ENCODE measurements at places on chromosomes 7 and 10.

DNA sequence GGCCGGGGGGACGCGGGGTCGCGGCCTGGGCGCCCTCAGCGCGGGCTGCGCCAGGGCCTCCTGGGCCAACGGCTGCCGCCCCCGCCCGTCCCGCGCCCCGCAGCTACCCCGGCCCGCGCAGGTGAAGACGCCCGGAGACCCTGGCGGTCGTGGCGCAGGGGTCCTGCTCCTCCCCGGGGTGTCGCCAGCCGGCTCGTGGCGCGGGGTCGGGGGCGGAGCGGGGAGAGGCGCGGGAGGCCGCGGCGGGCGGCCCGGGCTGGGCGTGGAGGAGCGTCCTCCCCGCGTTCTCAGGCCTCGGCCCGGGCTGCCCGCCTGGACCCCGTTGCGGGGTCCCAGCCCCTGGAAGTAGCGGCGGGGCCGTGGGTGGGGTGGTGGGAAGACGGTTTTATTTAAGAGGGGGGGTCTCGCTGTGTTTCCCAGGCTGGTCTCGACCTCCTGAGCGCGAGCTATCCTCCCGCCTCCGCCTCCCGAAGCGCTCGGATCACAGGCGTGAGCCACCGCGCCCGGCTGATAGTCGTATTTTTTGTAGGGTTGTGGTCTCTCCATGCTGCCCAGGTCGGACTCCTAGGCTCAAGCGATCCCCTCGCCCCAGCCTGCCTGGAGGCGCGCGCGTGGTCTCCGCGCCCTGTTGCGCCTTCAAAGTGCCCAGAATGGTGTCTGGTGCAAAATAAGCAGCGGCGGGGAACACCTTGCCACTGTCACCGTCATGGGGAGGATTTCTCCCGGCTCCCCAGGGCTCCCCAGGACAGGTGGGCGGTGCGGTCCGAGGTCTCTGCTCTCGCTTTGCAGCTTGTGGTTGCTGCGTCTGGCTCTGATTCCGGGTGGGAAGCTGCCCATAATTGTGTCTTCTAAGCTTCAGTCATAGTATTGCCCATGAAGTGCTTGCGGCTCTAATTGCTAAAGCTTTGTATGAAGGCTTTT is 15.3 kb upstream of the SUN1 start:
- no peak for DNase-seq

GRCh38 chr10:78664929-78665553 is 403.7 kb upstream of the ZMIZ1 start:
- DNase-seq: no peak

- no peak for DNase-seq
Measured at GRCh38 chr7:105521027-105521716, 899 bp downstream of the PUS7 start.

GRCh38 chr10:74991435-74991834 is 120.0 kb upstream of the SAMD8 start:
- no peak for DNase-seq

- DNase-seq: no peak
Measured at GRCh38 chr7:157484411-157485081, 147.7 kb downstream of the DNAJB6 start.

- no peak for DNase-seq
Measured at GRCh38 chr10:89915021-89915420, 213.6 kb downstream of the KIF20B start.

- DNase-seq: no peak
Measured at GRCh38 chr10:72525277-72525676, 100.6 kb downstream of the MICU1 start.

DNA sequence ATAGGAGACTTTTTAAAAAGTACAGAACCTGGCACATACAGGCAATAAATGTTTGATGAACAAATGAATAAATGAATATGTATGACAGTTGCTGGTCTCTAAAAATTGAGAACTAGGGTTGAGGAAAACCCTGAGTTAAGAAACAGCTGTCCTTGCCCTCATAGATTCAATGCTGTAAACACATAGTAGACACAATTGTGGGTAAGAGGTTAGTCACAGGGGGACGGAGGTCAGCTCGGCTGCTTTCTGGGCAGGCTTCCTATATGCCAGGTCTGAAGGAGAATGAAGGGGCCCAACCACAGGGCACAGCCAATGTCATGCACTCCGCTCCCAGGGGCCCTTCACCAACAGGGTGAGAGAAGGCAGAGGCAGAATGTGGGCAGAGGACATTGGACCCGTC is 143.3 kb upstream of the RSU1 start:
- DNase-seq: no peak

GRCh38 chr10:93406364-93407145 is 75.6 kb downstream of the MYOF start:
- DNase-seq: no peak

DNA sequence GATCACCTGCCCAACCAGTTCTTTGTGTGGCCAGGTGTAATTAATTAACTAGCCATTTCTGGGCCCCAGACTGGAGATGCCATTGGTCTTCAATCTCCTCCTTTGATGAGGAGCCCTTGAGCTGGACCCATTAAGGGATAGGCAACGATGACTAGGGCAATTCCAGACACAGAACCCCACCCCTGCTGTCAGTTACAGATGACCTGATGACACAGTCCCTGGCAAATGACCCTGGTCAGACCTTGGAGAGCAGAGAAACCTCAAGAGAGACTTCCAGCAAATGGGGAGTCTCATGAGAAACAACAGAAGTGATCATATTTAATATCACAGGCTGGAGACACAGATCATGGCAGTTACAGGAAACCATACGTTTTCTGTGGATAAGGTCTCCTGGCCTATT is 101.8 kb upstream of the TCF7L2 start:
- no peak for DNase-seq

GRCh38 chr7:88465600-88465999 is 158.9 kb upstream of the STEAP4 start:
- no peak for DNase-seq

GRCh38 chr10:98424295-98425254 is 9.6 kb upstream of the PYROXD2 start:
- DNase-seq: no peak

DNA sequence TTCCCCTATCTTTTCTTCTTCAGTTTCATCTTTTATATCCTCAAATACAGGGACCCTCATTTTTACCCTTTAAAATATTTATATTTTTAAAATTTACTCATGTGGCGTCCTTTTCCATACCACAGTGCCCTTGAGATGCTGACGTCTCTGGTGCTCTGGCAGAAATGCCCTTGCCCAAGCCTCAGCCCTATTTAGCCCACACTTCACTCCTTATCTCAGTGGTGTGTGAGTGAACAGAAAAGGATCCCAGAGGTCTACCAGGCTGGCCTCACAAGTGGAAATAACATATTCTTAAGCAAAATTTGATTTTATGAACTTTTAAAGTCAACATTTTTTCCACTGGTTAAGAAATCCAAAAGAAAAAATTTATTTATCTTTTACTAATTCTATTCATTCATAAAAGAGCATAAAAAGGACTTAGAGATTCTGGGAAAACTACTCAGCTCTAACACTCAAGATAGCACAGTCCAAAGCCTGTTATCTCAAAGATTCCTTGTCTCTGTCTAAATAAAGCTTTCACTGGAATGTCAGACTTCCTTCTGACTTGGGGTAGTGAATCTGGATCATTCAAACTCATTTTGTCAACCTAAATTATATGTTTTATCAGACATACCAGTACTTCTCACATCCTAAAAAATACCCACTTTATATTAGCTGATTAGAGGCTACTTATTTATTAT is at the start of gene NEBL:
NEBL (minus strand) TSS at position 166 of the 680 bp plus-strand sequence; CDS start at position 60, 106 bp downstream.
- DNase-seq: no peak

GRCh38 chr10:110852947-110853346 is 18.8 kb upstream of the PDCD4 start:
- no peak for DNase-seq

DNA sequence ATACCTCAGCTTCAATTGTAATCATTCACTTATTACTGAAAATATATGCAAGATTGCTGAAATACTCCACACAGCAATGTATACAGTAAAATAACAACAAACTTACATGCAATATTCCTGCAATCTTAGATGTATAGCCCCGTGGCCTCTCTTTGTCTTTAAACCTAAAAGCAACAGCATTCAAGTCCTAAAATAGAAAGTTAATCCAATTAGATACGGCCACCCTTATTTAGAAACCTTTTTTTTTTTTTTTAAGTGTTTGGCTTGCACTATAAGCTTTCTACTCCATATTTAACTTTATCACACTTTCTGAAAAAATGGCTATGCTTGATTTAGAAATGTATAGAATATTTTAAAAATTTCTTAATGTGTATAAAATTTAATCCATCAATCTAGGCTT is 67.6 kb downstream of the IDE start:
- no peak for DNase-seq

- DNase-seq: no peak
Measured at GRCh38 chr10:92755725-92756124, 66.0 kb downstream of the HHEX start.

DNA sequence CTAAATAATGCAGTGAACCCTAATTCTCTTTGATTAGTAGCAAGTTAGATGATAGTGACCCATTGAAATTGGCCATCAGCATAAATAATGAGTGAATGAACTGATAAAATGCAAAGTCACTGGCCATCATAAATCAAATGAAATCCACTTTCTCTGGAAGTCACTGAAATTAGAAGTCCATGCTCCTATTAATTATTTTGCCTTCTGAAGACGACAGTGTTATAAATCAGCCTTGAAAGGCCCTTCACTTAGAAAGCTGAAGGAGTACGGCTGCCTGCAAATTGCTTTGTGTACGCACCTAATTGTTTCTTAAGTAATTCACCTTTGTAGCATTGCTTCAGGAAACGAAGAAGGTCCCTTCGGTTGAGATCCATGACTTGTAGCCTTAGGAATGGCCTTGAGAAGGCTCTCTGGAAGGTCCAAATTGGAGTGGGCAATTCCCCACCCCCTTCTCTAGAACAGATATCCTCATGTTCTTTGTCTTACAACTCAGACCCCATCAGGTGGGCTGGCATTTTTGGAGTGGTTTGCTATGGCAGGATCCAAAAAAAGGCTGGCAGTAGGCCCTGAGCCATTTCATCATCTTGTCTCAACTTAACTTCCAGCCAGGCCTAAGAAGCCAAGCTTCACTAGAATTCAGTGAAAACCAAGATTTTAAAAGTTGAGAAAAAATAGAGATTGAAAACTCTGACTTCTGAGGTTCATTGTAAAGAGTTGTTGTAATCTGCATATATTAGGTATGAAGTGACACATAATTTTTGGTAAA is 420.3 kb downstream of the LRMDA start:
- no peak for DNase-seq

DNA sequence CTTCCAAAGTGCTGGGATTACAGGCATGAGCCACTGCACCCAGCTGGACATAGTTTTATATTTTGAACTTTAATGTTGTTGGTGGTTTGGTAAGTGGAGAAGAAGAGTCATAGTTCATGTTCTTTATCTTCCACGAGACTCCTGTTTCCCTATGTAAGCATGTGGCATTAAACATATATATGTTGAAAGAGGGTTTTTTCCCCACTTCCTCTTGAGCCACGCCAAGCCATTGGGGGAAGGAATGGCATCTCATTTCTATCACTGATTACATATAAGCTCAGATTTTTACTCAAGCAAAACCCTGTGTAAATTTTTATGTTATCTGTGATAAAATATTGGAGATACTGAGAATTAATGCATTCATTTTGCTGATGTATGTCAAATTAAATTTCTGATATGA is 300.4 kb downstream of the PHF14 start:
- DNase-seq: no peak
